ENCODE measurements at places on chromosomes 1 and 21.

DNA sequence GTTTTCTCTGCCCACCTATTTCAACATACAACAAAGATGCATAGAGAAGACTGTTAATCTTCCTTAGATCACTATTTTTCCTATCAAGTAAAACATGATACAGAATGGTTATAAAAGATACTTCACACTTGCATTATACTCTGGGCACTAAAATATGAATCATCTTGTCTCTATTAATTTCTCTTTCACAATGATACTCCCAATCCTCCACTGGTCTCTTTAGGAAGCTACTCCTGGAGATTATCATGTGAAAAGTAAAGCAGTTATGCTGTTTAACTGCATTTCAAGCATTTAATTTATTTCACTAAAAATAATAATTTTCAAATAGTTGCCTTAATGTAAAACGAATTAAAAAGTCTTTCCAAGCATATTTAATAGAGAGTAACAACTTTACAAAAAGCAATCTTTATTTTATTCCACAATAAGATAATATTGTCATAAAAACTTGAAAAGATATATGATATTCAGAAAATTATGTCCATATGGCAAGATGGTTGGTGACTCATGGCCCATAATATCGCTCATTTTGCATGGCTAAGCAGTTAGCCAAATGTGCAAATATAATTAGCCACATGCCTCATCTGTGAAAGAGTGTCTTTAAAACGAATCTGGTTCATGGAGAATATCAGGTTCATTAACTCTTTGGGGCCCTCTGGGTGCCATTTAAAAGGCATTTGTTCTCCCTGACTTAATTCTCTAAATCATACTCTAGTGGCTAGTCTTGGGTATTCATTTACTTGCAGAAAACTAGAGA, 1569.0 kb upstream of the B3GALT2 start:
- DNase-seq: no peak

GRCh38 chr1:66628926-66629325, 95.0 kb downstream of the SGIP1 start:
- DNase-seq: no peak

DNA sequence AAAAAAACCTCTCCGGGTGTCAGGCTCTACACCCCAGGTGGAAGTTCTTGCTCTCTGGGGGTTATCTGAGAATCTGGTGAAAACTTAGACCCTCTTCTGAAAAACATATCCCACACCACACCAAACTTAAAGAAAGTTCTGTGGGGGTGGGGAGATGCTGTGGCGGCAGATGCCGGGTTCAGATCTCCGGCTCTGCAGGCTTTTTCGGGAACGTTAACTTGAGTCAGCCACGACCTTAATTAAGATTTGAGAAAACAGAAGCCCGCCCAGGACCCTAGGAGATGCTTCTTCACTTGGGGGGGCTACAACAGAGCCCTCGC, 2.3 kb downstream of the RCC2 start:
- DNase-seq: no peak

DNA sequence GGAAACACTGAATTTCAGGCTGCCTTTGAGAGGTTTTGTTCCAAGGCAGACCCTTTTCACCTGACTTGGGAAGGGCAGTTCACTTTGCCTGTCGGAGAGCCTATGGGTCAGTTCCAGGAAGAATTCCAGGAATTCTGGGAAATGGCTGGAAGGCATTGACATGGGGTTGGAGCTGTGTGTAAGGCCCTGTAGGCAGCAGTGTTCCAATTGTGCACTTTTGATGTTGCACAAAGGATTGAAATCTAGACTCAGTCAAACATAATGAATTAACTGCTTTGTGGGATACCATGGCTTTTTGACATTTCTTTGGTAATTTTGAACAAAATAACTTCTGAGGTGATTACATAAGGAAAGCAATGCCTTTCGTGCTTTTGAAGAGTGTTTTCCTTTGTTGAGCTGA, 184.6 kb downstream of the SDCCAG8 start:
- DNase-seq: no peak

GRCh38 chr21:38937286-38937790, 131.6 kb downstream of the ETS2 start:
- no peak for DNase-seq

DNA sequence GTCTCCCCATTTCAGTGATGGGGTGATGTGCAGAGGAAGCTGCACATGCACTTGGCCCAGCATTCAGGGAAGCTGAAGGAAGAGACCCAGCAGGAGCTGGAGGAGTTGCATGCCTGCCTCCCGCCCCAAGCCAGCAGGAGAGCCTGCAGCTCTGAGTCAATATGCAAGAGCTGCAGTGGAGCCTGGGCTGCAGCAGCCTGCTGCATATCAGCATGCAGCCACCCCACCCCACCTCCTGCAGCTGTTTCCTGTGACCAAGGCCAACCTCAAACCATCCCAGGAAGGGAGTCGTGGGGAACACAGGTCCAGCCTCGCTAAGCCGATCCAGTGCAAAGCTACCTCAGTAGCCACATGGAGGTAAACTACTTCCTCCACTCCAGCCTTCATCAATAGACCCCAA, 18.9 kb downstream of the AGT start:
- DNase-seq: no peak

GRCh38 chr1:36520771-36521420, 38.2 kb upstream of the CSF3R start:
- no peak for DNase-seq

DNA sequence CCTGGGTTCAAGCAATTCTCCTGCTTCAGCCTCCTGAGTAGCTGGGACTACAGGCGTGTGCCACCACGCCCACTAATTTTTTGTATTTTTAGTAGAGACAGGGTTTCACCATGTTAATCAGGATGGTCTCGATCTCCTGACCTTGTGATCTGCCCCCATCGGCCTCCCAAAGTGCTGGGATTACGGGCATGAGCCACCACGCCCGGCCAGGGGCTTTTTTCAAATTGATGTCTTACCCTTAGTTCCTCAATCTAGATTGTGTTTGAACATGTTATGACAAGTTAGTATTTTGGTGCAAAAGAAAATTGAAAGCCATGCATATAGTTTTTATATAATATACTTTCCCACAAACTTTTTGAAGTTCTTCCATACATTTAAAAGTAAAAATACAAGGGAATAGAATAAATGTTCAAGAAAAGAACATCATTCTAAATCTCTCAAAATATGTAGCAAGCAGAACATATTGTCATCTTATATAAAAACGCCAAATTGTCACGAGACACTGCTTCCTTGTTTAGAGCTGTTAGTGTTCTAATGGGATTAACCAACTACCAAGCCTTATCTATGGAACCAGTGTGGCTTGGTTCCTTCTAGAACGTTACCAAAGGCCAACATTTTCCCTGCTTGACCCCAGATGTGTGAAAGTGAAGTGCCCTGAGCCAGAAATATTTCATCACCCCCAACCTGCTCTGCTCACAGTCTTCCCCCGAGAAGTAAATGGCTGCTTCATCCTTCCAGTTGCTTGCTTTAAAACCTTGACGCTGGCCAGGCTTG, 9.5 kb upstream of the PLEKHM2 start:
- DNase-seq: no peak

DNA sequence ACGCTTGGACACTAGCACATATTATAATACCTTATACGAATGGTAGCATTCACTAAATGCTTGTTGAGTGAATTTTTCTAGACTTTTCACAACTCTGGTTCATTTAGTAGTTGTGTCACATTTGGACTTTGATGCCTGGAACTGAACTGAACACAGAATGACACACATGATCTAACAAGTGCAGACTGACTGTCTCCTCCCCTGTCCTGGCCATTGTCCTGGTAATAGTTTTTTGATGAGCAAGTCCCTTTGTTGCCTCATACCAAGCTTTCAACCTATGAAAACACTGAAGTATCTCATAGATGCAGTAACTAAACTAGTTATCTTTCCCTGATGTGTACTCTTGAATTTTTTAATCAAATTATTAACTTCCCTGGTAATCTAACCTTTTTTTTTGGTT, 66.4 kb downstream of the LRRC8D start:
- no peak for DNase-seq

GRCh38 chr1:220369511-220369910, 97.3 kb upstream of the RAB3GAP2 start:
- no peak for DNase-seq

- no peak for DNase-seq
Observed at GRCh38 chr1:82586473-82586872, 785.7 kb downstream of the ADGRL2 start.
